ENCODE measurements at places on chromosomes 7 and 10.

DNA sequence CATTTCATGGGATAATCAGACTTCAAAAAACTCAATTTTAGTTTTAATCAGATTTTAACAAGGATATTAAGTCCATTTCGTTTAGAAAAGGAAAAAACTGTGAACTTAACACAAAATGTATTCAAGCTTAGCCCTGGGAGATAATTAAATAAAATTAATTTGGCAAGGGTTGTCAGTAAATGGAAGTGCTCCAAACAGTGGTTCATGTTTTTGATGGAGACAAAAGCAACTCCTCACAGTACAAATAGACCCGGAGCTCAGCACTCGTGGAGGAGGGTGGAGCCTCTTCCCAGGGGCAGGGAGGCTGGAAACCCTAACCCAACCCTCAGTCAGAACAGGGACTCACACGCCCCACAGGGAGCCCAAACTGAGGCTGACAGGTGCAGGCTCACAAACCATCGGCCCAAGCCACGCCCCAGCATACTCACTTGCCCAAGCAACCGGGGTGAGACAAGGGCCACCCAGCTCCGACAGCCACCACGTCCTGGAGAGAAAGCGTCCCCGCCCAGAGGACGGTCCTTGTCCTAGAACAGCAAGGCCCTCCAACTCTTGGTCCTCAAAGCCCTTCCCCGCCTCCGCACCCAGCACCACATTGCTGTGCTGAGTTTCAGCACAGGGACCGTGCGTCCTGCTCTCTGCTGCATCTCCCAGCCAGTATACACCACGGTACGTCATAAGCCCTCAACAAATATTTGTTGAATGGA lies 39.8 kb downstream of the MAD1L1 start:
- no peak for DNase-seq

DNA sequence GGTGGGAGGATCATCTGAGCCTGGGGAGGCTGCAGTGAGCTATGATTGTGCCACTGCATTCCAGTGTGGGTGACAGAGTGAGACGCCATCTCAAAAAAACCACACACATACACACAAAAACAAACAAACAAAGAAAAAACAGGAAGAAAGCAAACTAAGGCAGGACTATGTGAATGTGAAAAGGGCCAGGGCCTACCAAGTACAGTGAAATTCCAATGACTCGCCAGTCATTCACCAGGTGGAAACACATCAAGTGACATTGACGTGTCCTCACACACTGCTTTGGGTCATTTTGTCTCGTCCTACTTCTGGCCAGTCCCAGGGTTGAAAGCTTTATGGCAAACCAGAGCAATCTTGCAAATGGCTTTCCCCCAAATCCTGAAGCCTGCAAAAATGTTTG lies 79.9 kb downstream of the HIP1 start:
- no peak for DNase-seq

DNA sequence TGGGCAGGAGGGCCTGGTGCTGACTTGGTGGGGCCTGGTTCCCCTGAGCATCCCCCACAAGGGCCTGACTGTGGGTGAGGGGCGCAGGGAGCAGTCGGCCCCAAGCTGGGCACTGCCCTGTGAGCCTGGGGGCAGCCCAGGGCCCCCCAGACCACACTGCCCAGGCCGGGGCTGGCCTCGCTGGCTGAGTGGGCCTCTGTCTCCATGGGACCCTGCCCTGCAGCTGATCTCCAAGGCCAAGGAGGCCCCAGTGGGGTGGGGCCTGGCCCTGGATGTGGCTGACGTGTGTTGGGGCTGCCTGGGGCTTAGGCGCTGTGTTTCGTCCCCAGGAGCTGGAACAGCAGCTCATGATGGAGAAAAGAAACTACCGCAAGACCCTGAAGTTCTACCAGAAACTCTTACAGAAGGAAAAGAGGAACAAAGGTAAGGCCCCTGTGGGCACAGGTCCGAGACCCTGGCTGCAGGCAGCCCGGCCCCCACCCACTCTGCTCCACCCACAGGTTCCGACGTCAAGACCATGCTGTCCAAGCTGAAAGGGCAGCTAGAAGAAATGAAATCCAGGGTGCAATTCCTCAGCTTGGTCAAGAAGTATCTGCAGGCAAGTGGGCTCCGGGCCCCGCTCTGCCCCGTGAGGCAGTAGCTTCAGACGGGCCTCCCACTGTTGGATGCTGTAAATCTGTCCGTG lies 23.5 kb upstream of the UTF1 start:
- DNase-seq: no peak

- DNase-seq: peak; percentile 2
These were observed 65.8 kb upstream of the SKAP2 start for GRCh38 chr7:26930201-26930600.

DNA sequence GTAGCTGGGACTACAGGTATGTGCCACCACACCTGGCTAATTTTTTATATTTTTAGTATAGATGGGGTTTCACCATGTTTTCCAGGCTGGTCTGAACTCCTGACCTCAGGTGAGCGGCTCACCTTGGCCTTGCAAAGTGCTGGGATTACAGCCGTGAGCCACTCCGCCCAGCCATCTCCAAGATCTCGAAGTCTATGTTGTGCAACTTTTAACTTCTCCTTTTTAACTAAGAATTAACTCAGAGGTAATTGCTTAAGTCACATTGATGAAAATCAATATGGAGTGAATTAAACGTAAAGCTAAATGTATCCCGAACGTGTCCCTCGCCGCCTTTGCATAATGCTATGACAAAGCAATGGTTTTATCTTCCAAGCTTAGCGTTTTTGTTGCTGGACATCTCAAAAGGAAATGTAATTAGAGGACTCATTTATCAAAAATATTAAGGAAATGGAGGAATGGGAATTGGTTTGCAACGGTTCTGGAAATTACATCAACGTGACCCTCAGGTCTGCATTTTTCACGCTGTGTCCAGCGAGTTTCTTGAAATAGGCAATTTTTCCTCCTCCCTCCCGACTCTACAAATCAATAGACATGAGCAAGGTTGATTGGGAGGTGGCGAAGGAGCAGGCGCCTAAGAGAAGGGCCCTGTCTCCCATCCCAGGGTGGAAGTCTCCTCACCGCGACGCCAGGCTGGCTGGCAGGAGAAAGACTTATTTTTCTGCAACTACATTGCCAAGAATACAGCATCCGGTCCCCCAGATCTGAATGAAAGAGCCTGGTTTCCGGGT lies 89.8 kb downstream of the TMEM130 start:
- DNase-seq: no peak

- no peak for DNase-seq
These were observed 152.9 kb upstream of the PLXDC2 start for GRCh38 chr10:19663344-19663743.

Measured in putamen (tissue), 1 donor.